Keratinocyte (primary cell): ENCODE measurements at places on chromosomes 2 and 18.

DNA sequence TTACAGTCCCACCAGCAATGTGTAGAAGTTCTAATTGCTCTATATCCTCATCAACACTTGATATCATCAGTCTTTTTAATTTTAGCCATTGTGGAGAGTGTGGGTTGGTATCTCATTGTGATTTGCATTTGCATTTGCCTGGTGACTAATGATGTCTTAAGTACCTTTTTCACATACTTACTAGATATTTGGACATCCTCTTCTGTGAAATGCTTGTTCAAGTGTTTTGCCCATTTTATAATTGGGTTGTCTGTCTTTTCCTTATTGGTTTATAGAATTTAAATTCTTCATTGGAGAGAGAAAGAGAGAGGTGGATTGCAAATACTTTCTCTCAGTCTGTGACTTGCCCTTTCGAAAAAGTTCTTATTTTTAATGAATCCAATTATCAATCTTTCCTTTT is 14.0 kb upstream of the PPP1CB start:
- H3K36me3 ChIP-seq = no peaks in the 10 kb centered on the region
- H3K4me1 ChIP-seq = no peaks in the 10 kb centered on the region
- no peaks in the 10 kb centered on the region for H3K27me3 ChIP-seq
- no peak overlapping the region for H3K4me3 ChIP-seq
- H3K27ac ChIP-seq = no peak overlapping the region

DNA sequence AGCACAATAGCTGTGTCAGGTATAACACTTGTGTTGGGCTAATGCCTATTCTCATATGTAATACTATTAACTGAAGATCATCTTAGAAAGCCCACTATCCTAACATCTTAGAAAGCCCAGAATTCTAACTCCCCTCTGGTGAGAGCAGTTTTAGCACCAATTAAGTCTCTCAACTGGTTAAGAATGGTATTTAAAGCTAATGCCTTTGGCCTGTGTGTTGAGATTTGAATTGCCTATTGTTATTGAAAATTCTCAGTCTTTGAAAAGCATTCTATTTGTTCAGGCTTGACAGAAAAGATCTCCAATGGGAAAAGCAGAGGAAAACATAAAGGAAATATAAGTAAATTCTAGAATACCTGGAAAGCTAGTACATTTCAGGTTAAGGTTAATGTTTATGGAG is 352.5 kb downstream of the ARHGAP15 start:
- H3K27ac ChIP-seq = no peak overlapping the region
- DNase-seq = no peak
- H3K27me3 ChIP-seq = no peaks in the 10 kb centered on the region
- no peaks in the 10 kb centered on the region for H3K36me3 ChIP-seq
- H3K4me1 ChIP-seq = no peaks in the 10 kb centered on the region

DNA sequence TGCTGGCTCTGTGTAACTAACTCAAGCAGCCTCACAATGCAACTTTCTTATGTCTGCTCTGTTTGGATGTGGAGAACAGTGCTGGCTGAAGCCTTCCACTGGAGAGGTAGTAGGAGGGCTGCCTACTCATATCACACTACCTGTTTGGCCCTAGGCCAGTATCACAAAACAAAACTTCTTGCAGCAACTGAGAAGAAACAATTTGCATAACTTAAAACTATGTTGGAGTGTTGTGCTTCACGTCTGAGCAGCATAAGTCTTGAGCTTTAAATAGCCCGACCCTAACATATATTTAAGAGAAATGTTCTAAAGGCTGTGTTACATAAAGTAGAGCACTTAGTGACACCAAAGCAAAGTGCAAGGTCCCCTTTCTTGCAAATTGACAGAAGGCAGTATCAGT is 204.9 kb upstream of the ACVR2A start:
- no peak overlapping the region for H3K27ac ChIP-seq
- no peak overlapping the region for H3K4me3 ChIP-seq
- peaks cover 19% of the 10 kb centered on the region for H3K4me1 ChIP-seq
- no peaks in the 10 kb centered on the region for H3K27me3 ChIP-seq
- H3K36me3 ChIP-seq = no peaks in the 10 kb centered on the region

- H3K27ac ChIP-seq = no peak overlapping the region
- H3K4me1 ChIP-seq = peaks cover 15% of the 10 kb centered on the region
- H3K4me3 ChIP-seq = no peak overlapping the region
- DNase-seq = no peak
- H3K27me3 ChIP-seq = no peaks in the 10 kb centered on the region
Observed at GRCh38 chr2:98759827-98760625, 29.1 kb upstream of the MGAT4A start.

DNA sequence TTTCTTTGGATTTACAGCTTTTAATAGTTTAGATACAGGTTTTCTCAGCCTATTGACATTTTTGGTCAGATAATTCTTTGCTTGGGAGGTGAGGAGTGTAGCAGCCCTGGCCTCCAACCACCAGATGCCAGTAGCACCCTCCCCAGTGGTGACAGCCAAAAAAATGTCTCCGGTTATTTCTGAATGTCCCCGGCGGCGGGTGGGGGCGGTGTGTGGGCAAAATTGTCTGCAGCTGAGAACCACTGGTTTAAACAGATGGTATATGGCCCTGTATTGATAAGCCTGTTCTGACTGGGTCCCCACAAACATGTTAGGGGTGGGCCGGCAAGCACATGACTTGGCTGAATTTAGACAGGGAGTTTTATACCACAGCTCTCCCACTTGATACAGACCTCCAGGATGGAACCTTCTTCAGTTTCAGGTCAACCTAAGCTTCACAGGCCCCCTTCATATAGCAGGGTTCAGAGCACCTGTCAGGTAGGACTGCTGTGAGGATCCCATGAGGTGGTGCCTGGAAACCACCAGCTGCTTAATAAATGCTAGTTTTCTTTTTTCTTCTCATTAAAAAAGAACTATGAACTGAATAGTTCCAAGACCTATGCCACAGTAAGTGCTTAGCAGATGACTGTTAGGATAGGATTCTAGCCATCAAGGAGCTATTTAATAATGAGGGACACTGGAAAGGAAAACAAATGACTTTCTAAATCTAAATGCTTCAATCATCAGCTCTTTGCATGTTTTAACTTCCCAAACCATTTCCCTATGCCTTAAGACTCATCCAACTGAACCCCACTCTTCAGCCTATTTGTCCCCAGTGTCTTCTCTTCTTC is 18.1 kb downstream of the LPIN2 start:
- H3K4me1 ChIP-seq = no peaks in the 10 kb centered on the region
- no peaks in the 10 kb centered on the region for H3K27me3 ChIP-seq
- H3K36me3 ChIP-seq = no peaks in the 10 kb centered on the region
- DNase-seq = no peak
- H3K4me3 ChIP-seq = no peak overlapping the region
- H3K27ac ChIP-seq = no peak overlapping the region

DNA sequence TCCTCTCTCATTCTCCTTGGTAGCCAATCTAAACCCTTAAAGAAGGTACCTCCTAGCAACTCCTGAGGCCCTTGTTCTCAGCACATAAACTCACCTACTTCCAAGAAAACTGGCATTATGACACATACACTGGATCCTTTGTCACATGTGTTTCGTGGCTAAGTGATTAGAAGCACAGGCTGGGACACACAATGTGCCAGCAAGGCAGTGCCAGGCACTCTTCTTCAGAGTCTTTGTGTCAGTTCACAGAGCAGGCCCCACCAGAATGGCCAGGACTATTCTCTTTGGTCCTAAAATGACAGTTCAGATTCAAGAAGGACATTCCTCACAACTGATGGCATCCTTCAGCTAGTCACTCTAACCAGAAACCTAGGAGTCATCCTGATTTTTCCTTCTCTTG is 40.3 kb downstream of the SMC6 start:
- H3K4me1 ChIP-seq = no peaks in the 10 kb centered on the region
- H3K36me3 ChIP-seq = peaks cover 19% of the 10 kb centered on the region
- no peaks in the 10 kb centered on the region for H3K27me3 ChIP-seq
- DNase-seq = no peak
- no peak overlapping the region for H3K4me3 ChIP-seq

DNA sequence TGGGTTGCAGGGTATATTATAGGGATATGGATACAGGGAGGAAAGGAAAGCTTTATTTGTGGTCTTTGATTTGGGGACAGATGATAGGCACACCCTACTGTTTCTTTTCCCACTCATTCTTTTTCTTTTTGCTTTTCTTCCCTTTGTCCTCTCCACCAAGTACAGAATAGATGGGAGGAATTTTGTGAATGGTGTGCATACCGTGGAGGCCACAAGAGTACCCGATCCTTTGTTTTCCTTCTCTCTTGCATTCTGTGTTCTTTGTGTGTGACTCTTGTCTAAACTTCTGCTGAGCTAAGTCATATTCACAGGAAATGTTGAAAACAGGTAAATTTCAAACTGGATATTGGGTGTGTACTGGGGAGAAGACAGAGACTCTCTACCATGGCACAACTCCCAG is 321.4 kb upstream of the SLC8A1 start:
- H3K27me3 ChIP-seq = no peaks in the 10 kb centered on the region
- H3K36me3 ChIP-seq = no peaks in the 10 kb centered on the region
- no peak overlapping the region for H3K4me3 ChIP-seq
- no peak for DNase-seq
- no peaks in the 10 kb centered on the region for H3K4me1 ChIP-seq

GRCh38 chr2:51027442-51027841 is 4.5 kb downstream of the NRXN1 start:
- peaks cover 10% of the 10 kb centered on the region for H3K27me3 ChIP-seq
- DNase-seq = no peak
- H3K36me3 ChIP-seq = no peaks in the 10 kb centered on the region

GRCh38 chr2:230932556-230933511 is 7.8 kb upstream of the GPR55 start:
- no peaks in the 10 kb centered on the region for H3K4me1 ChIP-seq
- H3K36me3 ChIP-seq = no peaks in the 10 kb centered on the region
- H3K27me3 ChIP-seq = peaks cover 3% of the 10 kb centered on the region

DNA sequence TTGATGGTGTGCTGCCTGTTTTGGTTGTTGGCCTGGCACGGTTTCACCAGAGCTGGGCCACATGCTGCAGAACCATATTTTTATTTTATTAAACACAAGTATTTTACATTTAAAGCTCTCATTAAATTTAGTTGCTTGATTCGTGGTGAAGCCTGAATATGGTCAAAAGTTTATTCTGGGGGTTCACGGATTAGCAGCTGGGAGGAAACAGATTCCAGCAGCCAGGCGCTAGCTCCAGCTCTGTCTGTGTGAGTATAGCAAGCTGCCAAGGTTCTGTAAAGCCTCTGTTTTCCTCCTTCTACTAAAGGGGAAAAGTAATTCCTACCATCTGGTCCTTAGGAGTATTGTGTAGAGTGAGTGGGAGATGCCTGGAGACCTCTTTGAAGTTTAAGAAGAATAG is 22.5 kb downstream of the GATA6 start:
- no peak overlapping the region for H3K4me3 ChIP-seq
- no peak overlapping the region for H3K27ac ChIP-seq
- no peaks in the 10 kb centered on the region for H3K4me1 ChIP-seq
- H3K36me3 ChIP-seq = no peaks in the 10 kb centered on the region
- H3K27me3 ChIP-seq = peaks cover 3% of the 10 kb centered on the region

DNA sequence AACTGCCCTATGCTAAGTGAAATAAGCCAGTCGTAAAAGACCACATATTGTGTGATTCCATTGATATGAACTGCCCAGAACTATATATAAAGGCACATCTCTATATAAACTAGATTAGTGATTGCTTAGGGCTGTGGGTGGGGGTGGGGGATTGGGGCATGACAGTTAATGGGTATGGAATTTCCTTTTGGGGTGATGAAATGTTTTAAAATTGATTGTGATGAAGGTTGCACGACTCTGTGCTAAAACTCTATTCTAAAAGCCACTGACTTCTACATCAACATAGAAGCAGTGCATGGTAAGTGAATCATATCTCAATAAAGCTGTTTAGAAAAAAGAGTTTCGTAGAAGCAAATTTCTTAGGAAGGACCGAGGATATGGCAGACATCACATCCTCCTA is 53.0 kb downstream of the CDCA7 start:
- no peaks in the 10 kb centered on the region for H3K27me3 ChIP-seq
- no peaks in the 10 kb centered on the region for H3K36me3 ChIP-seq
- peak overlapping the region; percentile 27 for H3K27ac ChIP-seq
- no peak overlapping the region for H3K4me3 ChIP-seq

- no peak overlapping the region for H3K4me3 ChIP-seq
- DNase-seq = no peak
- H3K27me3 ChIP-seq = no peaks in the 10 kb centered on the region
- no peaks in the 10 kb centered on the region for H3K36me3 ChIP-seq
- no peaks in the 10 kb centered on the region for H3K4me1 ChIP-seq
Observed at GRCh38 chr2:189541591-189541990, 39.0 kb downstream of the SLC40A1 start.

DNA sequence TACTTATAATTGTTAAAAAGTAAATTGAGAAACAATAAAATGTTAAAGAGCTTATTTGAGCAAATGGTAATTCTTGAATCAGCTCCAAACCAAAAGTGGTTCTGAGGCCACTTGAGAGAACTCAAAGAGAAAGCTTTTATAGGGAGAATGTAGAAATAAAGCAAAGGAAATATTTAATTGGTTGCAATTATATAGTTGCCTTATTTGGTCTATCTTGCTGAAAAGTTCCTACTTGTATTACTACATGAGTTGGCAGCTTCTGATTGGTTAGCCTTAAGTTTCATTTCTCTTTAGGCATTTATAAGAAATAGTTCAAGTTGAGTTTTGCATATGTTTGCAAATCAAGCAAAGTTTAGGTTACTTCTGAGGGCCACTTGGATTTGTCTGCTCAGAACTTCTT is 38.1 kb downstream of the SCN2A start:
- H3K36me3 ChIP-seq = no peaks in the 10 kb centered on the region
- H3K27ac ChIP-seq = no peak overlapping the region
- H3K4me3 ChIP-seq = no peak overlapping the region
- H3K4me1 ChIP-seq = peaks cover 8% of the 10 kb centered on the region
- no peaks in the 10 kb centered on the region for H3K27me3 ChIP-seq

GRCh38 chr2:63035169-63035568 is 15.5 kb upstream of the OTX1 start:
- peaks cover 7% of the 10 kb centered on the region for H3K4me1 ChIP-seq
- no peaks in the 10 kb centered on the region for H3K36me3 ChIP-seq
- no peak for DNase-seq
- no peaks in the 10 kb centered on the region for H3K27me3 ChIP-seq

DNA sequence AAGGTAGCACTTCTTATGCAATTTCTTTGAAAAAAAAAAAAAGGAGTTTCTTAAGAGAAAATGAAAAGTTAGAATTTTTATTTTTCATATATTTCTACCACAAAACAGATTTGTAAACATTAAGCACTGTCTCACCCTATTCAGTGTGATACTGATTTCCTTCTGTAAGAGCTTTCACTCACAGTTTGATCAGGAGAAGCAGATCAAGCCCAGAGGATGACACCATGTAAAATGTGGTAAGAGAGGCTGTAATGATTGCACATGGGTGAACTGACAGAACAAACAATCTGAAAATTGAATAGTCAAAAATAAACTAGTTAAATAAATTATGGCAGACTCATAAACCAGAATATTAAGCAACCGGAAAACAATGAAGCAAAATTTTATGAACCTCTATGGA is 54.5 kb downstream of the MEMO1 start:
- no peak overlapping the region for H3K27ac ChIP-seq
- H3K27me3 ChIP-seq = no peaks in the 10 kb centered on the region
- no peak for DNase-seq
- no peaks in the 10 kb centered on the region for H3K36me3 ChIP-seq
- H3K4me1 ChIP-seq = peaks cover 13% of the 10 kb centered on the region

- peaks cover 36% of the 10 kb centered on the region for H3K27me3 ChIP-seq
- DNase-seq = no peak
- H3K4me3 ChIP-seq = no peak overlapping the region
- H3K36me3 ChIP-seq = no peaks in the 10 kb centered on the region
- H3K27ac ChIP-seq = no peak overlapping the region
Observed at GRCh38 chr2:240353086-240353798, 82.2 kb upstream of the GPC1 start.
